Stimulated activated CD4-positive, alpha-beta T cell treated with anti-CD3 and anti-CD28 coated beads, Interleukin-1b, Interleukin-23, amount 100 ng/mL, for 24 hours (primary cell): ENCODE measurements at places on chromosomes 3 and 15.

- DNase-seq: no peak
Observed at GRCh38 chr15:40449275-40449674, 8.5 kb downstream of the BAHD1 start.

GRCh38 chr15:23524816-23525215, 40.7 kb upstream of the MKRN3 start:
- no peak for DNase-seq

DNA sequence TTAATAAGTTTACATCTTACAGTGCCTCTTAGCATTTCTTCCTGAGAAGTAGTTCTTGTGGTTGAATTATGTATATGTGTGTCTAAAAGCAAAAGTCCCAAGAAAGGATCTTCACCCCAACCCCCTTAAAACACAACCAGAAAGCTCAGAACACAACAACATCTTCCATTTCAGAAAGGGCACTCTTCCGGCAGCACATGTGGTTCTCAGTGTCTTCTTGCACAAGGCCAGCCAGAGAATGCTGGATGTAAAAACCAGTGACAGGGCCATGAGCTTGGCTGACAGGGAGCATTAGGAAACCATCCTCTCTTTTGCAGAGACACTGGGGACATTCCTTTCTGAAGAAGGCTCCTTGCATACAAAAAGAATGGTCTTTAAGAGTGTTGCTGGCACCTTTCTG, 45.0 kb downstream of the EEFSEC start:
- DNase-seq: no peak

DNA sequence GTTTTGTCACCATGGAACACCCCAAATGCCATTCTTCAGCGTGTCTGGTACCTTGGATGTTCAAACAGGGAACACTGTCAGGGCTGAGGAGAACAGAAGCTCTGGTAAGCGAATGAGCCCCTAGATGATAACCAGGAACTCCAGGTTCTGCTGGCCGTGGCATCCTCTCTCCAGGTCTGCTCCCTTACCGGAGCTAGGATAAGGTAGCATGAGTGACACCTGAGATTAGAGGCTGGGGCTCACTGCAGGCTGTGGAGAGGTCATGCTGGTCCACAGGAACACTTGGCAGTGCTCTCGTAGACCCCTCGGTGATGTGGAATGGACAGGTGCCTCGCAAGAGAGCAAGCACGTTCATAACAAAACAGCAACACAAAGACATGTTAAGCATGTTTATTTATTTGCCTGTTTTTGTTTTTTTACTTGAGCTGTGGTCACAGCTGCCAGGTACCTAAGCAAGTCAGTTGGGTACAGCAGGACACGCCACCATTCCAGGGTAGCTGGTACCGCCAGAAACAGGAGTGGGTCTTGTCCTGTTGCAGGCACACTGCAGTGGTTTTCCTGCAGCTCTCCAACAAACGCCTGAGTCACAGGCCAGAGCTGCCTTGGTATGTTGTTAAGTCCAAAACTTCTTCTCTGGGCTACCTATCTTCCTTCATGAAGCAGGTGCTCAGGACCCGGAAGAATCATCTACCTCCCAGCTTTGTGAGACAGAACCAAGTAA, 4.6 kb downstream of the RBM15B start:
- no peak for DNase-seq

DNA sequence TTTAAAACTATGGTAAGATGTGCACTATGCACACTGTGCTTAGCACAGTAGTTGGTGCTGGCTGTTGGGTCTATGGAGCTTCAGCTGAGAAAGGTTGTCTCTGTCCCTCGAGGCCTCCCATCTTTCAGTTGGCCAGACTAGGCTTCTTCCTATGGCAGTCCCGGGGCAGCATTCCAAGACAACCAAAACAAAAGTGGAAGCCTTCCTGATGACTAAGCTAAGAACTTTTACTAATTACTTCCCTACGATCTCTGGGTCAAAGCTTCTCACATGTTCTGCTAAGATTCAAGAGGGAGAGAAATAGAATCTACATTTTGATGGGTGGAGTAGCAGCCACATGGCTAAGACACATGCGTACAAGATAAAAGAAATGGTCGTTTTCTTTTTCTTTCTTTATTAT, 342.8 kb downstream of the TUSC7 start:
- DNase-seq: no peak

GRCh38 chr3:77313843-77314242, 273.9 kb downstream of the ROBO2 start:
- DNase-seq: no peak

DNA sequence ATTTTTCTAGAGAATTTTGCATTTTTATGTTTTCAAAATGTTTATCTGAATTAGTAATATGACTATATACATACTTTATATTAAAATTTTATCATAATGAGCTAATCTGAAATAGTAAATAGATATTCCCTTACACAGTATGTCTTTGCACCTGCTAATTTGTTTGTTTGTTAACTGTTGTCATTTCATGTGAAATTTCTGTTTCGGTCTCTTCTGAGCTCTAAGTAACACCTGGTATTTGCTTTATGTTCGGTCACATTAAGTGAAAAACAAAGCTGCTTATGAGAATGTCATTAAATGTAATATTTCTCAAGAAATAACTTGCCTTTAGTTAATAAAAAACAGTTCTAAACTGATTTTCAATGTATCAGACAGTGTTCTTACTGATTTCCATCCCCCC, 61.1 kb downstream of the FNDC3B start:
- DNase-seq: no peak

DNA sequence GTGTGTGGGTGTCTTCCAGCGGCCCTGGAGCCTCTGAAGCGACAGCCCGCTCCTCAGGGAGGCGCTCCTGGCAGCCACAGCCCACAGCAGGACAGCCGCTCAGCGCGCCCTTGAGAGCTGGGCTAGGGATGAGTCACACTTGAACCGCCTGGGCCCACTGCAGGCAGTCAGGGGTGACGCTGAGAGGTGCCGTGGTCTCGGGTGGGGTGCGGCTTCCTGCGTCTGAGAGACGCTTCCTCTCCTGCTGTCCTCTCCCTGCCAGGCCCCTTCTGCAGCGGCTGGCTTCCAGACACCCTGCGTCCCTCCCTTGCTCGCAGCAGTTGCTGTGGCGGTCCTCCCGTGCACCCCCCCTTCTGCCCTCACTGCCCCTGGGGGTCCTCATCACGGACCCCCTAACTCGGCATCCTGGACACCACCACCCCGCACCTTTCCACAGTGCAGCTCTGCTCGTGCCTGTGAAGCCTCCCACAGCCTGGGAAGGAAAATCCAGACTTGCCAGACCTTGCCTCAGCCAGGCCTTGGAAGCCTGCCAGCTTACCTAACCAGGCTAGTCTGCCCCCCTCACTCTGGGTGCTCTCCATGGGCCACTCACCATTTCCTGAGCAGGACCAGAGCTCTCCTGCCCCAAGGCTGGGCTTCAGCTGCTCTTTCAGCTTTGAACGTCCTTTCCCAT, 1.1 kb upstream of the SPTBN5 start:
- peak; percentile 51 for DNase-seq

DNA sequence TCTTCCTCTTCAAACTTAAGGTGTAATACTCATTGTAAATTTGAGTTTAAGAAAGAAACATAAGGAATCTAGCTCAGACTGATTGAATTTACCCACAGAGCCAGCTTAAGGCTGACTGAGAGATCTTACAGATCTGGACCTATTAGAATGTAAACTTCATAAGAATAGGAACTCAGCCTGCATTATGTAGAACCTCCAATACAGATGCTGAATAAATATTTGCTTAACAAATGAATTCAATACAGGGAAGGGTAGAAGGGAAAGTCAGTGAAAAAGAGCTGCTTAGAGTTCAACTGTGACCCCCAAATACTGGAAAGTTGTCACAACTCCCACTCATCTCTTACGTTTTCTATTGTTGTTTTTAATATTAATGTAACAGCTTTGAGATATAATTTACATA, 11.5 kb downstream of the KPNA4 start:
- no peak for DNase-seq

GRCh38 chr15:55183679-55184078, 13.1 kb downstream of the RSL24D1 start:
- DNase-seq: no peak

DNA sequence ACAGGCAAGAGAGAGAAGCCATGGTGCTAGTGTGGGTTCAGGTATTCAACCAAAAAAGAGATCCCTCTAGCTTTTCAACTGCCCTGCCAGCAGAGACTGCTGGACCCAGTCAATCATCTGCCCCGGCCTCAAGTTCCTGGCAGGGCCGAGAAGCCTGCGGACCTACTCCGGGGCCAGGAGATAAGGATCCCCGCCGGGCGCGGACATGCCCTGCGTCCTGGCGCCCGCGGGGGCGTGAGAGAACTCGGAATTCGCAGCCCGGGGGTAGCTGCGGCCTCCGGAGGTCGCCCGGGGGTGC, 821 bp upstream of the MAGI1 start:
- no peak for DNase-seq

DNA sequence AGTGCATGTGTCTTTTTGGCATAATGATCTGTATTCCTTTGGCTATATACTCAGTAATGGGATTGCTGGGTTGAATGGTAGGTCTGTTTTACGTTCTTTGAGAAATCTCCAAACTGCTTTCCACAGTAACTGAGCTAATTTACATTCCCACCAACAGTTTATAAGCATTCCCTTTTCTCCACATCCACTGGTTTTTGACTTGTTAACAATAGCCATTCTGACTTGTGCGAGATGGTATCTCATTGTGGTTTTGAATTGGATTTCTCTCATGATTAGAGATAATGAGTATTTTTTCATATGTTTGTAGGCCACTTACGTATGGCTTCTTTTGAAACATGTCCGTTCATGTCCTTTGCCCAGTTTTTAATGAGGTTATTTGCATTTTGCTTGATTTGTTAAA, 117.7 kb downstream of the CHCHD4 start:
- no peak for DNase-seq
